ENCODE measurements at places on chromosomes 4 and X. TPM values are rescaled to one million over a fixed set of nuclear protein-coding genes. Genes with fewer than 3 reads are reported as not detected.

The NXF2B gene
- not detected for total RNA-seq

The MAP9 gene
- total RNA-seq, result 10.3 TPM

The TMEM164 gene
- 13.5 TPM for total RNA-seq

The MTMR8 gene
- total RNA-seq, result 4.7 TPM

The SHOX gene
- total RNA-seq, result not detected

The MAMLD1 gene
- 0.10 TPM for total RNA-seq

All from mononuclear cell (primary cell).